ENCODE measurements at places on chromosomes 2 and 18.

DNA sequence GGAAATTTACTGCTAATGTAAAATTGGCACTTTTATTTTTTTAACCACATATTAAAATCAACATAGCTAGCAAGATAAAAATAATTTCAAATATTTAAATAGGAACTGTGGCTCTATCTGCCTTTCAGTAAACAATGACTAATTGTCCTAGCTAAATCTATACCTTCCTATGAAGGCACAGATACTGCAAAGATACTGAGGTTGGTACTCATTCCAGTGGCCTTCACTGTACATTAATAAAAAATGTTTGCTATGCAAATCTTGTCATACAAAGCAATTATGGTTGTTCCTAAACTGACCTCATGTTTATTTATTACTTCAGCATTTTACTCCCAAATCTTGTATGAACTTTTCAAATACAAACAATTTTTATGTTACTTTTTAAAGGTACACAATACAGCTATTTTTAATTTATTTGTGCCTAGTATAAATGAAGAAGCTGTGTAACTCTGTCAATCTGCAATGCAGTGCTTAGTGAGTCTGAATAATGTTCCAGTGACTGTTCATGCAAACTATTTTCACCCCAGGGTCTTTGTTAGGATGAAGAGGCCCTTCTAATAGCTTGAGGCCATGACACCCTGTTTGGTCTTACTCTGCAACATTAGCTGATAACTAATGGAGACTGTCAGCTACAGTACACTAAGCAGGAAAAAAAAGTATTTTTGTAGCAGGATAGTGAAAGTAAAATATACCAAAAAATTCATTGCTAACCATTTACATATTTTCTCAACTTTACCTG, 9.3 kb upstream of the ERBB4 start:
- DNase-seq, result no peak

GRCh38 chr2:14759082-14759481, 126.6 kb downstream of the LRATD1 start:
- no peak for DNase-seq

GRCh38 chr2:110675679-110676078, 2.2 kb downstream of the BUB1 start:
- DNase-seq, result no peak

DNA sequence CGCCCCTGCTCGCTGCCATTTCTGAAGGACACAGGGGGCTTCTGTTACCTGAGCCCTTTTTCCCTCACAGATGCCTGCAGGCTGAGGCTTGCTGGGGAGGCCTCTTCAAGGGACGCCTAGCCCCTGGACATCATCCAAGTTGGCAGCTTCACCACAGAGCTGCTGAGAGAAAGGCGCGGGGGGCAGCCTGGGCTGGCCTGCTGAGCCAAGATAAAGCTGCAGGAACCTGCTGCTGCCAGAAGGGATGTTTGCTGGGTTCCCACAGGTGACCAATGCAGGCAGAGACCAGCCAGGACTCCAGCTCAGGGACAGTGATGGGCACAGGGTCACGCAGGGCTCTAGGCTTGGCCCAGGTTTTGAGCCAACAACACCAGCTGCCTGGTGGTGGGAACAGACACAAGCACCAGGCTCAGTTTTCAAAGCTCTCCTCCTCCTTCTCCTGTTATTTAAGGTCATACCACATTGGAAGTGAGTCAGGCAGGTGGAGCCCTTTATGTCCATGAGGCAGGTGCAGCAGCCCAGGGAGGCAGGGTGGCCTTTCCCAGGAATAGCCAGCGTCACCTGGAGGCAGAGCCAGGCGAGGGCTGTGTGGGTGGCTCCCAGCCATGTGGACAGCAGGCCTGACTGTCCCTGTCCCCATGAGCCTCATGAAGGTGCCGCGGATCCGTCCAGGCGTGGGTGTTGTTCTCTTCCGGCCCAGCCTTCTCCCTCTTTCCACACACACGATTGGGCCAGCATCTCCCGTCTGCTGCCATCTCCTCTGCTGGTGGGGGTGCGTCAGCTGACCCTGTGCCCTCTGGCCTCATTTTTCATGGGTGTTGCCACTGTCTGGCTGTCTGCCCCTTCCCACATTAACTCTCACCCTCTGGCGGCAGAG, 515.5 kb upstream of the MYT1L start:
- DNase-seq, result no peak

- DNase-seq, result no peak
Measured at GRCh38 chr2:86372133-86372532, 34.7 kb upstream of the REEP1 start.
